ENCODE measurements at places on chromosomes 7 and 10.
A peak's percentile ranks its signal among the peaks of the same experiment; 100 is the strongest.

DNA sequence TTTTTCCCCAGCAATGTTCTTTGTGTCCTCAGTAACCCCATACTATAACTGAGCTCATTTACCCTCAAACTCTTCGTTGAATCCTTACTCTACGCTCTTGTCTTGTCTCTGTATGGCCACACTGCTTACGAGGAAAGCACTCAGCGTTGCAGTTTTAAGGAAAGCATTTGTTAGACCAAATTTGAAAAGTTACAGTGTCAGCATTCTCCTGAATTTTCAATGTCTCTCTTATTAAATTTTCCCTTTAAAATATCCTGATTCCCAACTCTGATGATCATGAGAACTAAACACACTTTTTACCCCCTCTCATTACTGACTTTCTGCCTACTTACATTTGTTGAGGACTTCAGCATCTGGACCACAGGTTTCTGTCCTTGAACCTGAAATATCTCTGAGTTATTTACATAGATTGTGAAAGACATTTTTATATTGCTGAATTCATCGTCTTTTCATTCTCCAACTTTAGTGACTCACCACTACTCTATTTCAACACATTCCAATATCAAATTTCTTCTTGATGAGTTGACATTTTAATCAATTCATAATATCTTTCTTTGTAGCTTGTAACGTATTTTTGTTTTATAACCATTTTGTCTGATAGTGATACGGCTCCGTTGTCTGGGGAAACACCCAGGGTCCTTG, 19.8 kb upstream of the VWDE start:
- DNase-seq, result no peak

- DNase-seq, result no peak
Measured at GRCh38 chr7:77631820-77632219, 64.4 kb upstream of the RSBN1L start.

DNA sequence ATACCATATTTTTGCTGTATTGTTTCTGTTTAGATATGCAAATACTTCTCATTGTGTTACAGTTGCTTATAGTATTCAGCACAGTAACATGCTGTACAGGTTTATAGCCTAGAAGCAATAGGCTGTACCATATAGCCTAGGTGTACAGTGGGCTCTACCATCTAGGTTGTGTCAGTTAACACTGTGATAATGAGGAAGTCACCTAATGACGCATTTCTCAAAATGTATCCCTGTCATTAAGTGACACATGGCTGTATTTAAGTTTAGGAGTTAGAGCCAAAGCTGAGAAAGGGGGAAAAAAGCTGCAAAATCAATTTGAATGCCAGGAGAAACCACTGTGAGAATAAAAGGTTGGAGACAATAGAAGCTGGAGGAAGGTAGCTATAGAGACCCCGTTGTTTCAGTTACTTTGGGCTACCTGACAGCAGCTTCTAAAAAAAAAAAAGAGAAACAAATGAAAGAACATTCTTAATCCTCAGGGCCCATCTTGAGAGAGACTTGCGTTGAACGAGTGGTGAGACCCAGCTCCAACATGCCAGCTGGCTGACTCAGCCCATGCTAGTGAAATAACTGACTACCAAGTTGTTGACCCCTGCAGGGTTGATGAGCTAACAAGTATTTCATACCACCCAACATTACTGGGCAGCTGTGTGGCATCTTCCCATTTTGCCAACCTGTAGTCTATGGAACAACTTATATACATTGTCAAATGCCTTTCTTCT, 8.7 kb downstream of the STARD3NL start:
- no peak for DNase-seq

GRCh38 chr7:30162622-30163124, 27.9 kb downstream of the MTURN start:
- DNase-seq, result peak; percentile 47

- DNase-seq, result no peak
Measured at GRCh38 chr10:130814610-130815009, 496.9 kb downstream of the TCERG1L start.

DNA sequence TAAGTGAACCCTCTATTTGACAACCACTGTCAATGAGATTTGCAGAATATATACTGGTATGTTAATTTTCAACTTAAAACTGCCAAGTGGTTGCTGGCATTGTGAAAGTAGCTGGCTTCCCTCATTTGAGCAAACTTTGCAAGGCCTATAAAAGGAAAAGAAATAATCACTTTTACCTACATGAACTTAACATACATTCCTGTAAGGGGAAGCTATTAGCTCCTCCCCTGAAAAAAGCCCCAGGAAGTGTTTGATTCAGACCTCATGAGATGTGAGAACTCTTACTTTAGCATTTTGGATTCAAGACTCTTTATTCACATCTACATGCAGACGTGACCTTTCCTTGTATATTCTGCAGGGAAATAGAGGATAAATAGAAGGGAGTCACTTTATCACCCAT, 175.6 kb downstream of the OTUD1 start:
- no peak for DNase-seq

- DNase-seq, result peak; percentile 39
Measured at GRCh38 chr10:58585435-58585834, 72.8 kb downstream of the BICC1 start.

GRCh38 chr10:33142295-33142694, 184.3 kb upstream of the ITGB1 start:
- peak; percentile 64 for DNase-seq

GRCh38 chr7:96591159-96591899, 118.3 kb downstream of the SEM1 start:
- no peak for DNase-seq

DNA sequence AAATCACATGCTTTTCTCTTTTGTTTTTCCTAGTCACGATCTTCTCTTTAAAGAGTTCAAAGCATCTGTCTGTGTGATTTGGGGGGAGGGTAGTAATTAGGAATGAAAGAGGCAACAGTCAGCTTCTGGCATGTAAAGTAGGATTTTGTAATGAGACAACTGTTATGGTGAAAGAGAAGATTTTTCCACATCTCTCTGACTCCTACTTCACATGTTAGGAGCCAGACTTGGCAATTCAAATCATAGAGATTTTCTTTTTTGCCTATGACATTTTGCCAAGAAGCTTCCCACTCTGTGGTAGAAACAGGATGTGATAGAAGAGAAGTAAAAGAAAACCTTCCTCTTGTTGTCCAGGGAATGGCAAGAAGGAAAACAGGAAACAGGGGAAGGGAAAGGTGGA, 38.3 kb upstream of the KLHL7 start:
- no peak for DNase-seq

DNA sequence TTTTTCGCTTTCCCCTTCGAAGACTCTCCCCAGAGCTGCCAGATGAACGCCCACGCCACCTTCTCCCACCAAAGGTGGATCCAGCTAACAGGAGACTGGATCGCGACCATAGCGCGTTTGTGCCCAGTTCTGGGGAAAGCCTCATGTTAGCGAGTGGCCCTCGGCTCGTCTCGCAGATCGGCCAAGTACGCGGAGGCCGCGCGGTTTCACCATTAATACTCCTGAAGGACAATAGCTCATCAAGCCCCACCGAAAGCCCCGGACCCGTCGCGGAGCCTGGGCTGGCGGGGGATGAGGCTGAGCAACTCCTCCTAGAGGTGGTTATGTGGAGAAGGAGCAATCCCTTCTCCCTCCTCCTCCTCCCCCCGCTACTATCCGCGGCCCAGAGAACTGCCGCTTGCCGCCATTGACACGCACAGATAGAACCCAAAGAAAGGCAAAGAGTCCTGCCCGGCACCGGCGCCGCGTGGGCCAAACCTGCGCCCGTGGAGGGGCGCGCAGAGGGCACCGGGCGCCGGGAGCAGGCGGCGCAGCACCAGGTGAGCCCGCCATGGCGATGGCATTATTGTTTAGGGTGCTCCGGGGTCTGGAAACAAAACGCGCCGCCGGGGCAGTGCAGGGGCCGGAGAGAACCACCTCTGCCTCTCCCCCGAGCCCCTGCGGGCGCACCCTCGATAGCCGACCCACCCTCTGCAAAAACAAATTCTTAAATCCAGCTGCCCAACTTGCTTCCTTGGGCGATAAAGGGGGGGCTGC, at the start of gene MACROH2A2:
TSS of gene MACROH2A2 (plus strand) at position 385 of the 756 bp plus-strand sequence. CDS start 22,813 bp downstream, outside the sequence.
- DNase-seq, result no peak

DNA sequence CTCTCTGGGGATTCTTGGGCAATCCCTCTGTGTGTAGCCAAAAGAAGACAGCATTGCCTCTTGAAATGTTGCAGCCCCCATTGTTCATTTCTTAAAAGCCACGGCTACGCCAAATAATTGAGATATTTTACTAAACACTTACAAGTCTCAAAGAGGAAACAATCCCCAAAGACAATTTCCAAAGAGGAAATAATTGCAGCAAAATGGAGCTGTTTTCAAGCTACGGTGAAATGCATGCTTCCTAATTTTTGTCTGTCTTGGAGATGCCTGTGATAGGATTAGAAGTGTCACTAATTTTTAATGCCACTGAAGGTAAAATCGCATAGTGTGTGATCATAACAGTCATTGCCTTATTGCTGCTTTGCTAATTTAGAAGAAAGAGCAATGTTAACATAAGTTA, 72.9 kb upstream of the NAMPT start:
- no peak for DNase-seq

DNA sequence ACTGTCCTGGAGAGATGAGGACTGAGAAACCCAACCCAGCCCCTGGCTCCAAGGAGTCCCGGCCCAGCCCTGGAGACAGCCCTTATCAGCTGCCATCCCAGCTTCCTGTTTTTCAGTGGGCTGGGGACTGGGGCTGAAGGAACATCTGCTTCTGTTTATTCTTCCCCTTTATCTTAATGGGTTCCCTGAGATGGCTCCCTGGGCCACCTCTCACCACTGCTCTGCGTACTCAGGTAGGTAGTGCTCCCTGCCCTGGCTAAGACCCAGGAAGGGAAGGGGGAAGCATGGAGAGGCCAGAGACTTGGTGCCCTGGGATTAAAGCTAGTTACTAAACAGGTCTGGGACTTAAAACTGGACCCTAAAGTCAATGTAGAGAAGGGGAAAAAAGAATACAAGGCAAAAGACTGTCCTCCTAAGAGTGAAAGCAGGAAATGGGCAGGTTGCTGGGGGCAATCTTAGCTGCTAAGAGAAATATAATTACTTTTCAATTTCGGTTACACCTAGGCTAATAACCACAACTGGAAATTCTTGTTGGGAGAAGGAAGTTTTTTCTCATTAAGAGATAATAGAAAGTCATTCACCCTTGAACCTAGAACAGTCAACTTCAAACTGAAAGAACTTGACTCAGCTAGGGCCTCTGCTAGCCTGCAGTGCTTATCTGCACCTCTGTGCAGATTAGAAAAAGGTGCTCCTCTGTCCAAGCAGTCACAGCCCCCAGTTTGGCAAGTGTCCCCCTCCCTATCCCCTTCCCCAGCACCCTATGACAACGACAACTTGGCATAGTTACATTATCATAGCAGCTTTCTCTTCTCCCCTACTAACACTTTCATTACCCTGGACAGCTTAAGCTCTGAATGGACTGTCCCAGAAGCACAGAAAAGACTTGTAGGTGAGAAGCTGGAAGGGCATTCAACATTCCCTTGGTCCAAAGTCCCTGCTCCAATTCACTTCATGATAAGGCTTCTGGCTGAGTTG, 65.6 kb upstream of the KDM7A start:
- peak; percentile 87 for DNase-seq

DNA sequence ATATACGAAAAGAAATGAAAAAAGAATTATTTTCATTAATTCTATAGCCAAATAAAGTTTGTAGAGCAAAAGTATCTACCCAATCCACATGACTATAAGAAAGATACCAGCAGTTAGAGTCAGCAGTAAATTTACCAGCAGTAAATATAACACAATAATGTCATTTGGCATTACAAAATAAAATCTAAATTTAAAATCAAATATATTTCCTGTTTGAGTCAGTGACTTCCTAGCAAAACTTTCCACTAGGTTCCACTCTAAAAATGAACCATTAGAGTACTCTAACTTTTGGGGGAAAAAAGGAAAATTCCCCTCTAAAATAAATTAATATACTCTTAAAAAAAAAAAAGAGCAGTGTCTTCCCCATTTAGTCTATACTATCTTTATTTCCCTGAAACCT, 144.8 kb downstream of the CPEB3 start:
- DNase-seq, result no peak

DNA sequence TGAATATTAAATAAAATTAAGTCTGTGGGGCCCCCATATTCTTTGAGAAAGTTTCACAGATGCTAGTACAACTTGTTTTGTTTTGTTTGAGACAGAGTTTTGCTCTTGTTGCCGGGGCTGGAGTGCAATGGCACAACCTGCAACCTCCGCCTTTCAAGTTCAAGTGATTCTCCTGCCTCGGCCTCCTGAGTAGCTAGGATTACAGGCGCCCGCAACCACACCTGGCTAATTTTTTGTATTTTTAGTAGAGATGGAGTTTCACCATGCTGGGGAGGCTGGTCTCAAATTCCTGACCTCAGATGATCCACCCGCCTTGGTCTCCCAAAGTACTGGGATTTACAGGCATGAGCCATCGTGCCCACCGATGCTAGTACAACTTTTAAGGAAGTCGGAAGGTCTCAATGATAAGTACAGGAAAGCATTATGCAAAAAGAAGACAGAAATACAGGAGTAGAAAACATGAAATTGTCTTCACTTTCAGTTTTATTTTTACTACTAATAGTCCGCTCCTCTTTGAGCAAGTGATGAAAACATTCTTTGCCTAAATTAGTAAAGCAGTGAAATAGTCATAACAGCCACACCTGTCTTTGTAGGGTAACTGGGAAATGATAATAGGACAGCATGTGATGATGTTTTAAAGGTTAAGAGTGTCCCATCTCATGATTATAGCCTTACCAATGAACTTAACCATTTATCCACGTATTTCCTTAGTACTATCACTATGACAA, 147.5 kb downstream of the SEMA3D start:
- no peak for DNase-seq

DNA sequence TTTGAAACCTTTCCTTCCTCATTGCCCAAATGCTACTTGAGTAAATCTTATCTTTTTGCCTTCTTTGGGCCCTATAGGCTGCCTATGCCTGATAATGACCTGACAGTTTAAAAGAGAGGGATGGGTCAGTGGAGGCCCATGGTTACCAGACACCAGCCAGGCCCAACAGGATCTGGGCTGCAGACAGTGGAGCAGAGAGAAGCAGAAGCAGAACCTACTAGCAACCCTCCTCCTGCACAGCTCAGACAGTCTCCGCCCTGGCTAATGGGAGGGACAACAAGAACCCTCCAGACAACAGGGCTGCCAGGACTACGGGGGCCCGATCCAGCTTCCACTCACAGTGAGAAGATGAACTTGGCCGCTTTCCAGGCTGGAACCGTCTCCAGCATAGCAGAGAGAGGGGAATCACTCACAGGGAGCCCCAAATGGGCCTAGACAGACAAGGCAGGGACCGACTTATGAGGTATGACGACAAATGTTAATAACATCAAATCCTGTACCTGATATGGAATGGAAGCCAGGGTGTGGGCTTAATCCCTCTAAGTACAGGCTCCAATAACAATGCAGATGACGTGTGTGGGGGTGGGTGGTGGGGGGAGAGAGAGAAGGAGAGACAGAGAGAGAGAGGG, 31.7 kb upstream of the DGKI start:
- DNase-seq, result peak; percentile 48

- no peak for DNase-seq
Measured at GRCh38 chr10:112996462-112996861, 46.4 kb downstream of the TCF7L2 start.

GRCh38 chr10:49618821-49619220, 5.0 kb downstream of the CHAT start:
- no peak for DNase-seq

- no peak for DNase-seq
Measured at GRCh38 chr10:124993736-124994451, 52.0 kb downstream of the ZRANB1 start.
